ENCODE measurements at places on chromosomes 2 and 18.

- DNase-seq = no peak
These were observed 101.2 kb downstream of the APOB start for GRCh38 chr2:20942646-20943125.

DNA sequence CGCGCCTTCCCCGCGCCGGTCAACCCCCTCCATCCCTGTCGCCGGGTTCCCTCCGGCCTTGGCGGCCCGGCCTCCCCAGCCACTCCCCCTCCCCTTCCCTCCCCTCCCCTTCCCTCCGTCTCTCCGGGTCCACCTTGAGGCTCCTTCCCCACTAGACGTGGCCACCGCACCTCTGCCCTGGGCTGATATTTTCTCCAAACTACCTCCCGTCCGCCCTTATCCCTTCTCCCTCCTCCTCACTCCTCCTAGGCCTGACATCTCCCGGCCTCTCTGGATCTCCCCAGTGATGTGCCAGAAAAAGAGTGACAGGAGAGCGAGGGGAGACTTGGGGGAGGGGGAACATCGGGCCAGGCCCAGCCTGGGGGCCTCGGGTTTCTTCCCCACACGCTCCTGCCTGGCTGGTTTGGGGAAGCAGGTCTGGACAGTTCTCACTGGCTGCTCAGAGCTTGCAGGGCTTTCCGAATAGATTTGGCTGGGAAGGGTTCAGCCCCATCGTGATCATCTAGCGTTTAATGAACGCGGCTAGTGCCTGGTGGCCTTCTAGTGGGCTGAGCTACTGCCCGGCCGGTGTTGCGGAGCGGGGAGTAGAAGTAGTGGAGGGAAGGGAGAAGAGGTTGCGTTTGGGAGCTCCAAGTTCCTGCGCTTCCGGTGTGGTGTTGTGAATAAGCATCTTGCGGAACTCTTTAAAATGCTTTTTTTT lies 641 bp downstream of the MAPRE3 start:
- peak; percentile 38 for DNase-seq

GRCh38 chr18:10689236-10690034 lies 163.6 kb downstream of the NAPG start:
- no peak for DNase-seq

DNA sequence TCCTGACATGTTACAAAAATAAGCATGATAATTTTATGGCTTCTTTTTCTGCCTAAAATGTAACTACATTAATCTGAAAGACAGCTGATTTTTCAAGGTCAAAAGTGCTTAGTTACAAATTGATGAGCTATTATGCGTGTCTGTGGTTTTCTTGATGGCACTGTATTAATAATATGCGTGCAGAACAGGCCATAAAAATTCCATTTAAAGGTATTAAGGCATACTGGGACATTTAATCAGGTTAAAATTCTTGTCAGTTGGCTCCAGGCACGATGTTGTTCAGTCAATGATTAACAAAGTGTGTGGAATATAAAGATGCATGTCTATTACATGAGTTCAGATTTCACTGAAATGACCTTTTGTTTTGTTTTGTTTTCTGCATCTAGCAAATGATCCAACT lies 420.1 kb upstream of the ZNF804A start:
- no peak for DNase-seq

DNA sequence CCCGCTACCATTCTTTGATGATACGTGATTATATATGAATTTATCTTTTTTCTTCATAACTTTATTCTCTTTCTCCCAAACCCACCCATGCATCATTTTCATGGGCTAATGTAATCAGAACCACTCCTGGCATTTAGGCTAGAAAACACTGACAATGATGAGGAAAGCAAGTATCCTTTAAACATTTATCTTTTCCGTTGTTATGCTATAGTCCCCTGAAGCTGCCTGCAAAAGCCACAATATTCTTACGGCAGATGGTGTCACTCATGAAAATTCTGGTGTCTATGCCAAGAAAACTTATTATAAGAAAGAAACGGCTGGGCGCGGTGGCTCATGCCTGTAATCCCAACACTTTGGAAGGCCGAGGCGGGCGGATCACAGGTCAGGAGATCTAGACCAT lies 221.8 kb upstream of the CTAGE1 start:
- DNase-seq = no peak
